NCI-H345 (cell line): ENCODE measurements at places on chromosomes 4 and X.
A peak's percentile ranks its signal among the peaks of the same experiment; 100 is the strongest.

DNA sequence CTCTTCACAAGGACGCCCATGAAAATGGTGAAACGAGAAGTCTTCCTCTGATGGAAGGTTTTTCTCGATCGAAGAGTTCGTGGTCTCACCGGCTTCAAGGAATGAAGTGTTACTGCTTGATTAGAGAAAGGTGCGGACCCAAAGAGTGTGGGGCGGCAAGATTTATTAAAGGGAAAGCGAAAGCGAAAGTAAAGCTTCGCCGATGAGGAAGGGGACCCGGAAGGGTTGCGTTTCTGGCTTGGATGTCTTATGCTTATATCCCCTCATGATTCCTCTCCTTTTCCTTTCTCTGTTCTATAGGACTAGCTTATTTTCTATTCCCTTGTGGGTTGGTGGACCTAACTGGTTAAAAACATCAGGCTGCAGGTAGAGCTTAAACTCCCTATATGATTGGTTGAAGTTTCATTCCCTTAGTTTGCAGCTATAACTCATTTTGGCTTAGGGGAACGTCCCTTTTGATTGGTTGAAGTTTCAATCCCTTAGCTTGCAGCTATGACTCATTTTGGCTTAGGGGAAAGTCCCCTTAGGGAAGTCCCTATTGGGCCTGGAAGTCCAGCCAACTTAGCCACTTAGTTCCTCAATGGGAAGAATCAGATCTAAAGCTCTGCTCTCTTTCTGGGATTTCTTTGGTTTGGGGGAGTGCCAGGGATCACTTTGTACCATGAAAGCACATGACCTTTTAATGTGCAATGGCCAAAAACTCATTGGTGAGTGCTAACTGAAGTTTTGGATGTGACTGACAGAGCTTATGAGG lies 1025.0 kb upstream of the PCDH10 start:
- DNase-seq, result no peak

GRCh38 chrX:105263171-105263570 lies 42.7 kb upstream of the TEX13A start:
- DNase-seq, result no peak

DNA sequence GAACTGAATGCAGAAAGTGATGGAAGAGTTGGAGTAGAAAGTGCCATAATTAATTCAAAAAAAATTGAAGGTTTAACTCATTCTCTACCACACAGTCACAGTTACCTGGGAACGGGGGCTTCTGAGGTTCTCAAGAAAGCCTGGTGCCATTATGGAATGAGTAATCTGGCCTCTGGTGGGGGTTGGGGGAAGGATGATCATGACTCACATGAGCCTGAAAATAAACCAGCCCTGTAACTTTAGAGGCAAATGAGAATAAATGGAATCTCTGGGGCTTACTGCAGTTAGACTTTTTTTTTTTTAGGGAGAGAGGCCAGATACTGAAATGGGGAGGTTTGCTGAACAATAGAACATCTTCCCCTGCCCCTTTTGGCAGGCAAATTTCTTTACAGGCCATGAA lies 55.3 kb downstream of the SOD3 start:
- no peak for DNase-seq

DNA sequence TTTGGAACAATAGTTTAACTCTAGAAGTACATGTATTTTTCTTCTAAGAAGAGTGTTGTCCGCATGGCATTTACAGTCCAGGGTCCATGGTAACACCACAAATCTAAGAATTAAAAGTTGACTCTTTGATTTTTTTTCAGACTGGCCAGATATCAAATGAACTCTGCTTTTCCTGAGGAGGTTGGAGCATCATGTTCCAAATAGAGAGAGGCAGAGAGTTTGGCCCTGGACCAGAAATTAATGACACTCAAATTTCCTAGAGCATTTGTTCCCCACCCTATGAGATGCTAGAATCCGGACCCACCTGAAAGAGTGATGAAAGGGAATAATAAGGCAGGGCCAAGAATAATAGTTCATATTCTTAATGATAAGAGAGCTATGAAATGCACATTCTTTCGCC lies 47.0 kb upstream of the NAP1L5 start:
- no peak for DNase-seq

DNA sequence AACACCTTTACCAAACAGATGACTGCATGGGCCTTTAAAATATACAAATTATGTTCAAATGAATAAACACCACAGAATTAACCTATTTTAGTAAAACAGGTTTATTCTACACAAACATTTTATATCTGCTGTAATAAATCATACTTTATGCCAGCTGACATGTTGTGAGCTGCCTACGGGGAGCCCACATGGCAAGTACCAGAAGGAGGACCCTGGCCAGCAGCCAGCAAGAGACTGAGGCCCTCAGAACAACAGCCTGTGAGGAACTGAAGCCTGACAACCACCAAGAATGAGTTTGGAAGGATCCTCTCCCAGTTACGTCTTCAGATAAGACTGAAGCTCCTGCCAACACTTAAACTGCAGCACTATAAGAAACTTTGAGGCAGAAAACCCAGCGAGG lies 377.0 kb downstream of the PDGFC start:
- DNase-seq, result peak; percentile 20

DNA sequence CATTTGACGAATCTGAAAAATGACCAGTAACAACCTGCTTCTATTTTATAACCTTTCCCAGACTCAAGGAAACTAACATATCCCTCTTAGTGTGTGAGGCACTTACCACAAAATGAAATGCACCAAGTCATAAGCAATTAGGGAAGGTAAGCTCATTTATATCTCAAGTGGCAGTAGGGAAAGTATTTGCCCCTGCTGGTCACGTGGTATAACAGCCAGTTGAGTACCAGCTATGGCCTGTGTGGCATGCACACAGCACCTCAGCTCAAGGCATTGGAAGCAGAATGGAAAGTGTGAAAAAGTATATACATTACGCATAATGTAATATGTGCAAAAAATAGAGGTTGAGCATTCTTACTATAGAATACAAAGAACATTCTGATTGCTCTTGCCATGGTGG lies 178.3 kb upstream of the GYPA start:
- DNase-seq, result no peak
